ENCODE measurements at places on chromosomes 7 and 10.

DNA sequence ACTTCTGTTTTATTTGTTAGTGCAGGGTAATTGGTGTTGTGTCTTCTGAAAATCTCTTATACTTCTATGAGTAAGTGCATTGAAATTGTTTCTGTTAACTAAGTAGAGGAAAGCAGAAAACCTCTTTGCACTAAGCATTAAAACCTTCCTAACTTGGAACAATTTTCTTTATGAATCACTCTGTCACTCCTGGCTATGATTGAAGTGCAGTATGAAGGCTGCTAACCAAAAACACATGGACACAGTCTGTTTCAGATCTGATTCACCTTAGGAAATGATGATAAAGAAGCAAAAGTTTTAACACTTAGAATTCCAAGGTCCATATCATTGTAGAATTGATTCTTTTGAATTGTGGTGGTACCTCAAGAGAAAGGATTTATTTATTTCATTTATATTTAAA, 41.9 kb downstream of the MET start:
- DNase-seq: no peak

- DNase-seq: no peak
These were observed 35.4 kb upstream of the ARMS2 start for GRCh38 chr10:122419016-122419415.

GRCh38 chr10:6144406-6145165, 55.8 kb downstream of the RBM17 start:
- peak; percentile 87 for DNase-seq

GRCh38 chr10:84407388-84408049, 79.1 kb downstream of the CCSER2 start:
- no peak for DNase-seq

GRCh38 chr7:378041-378420, 88.1 kb downstream of the FOXL3 start:
- DNase-seq: no peak

GRCh38 chr7:150451833-150452461, 1.5 kb downstream of the GIMAP8 start:
- peak; percentile 44 for DNase-seq

DNA sequence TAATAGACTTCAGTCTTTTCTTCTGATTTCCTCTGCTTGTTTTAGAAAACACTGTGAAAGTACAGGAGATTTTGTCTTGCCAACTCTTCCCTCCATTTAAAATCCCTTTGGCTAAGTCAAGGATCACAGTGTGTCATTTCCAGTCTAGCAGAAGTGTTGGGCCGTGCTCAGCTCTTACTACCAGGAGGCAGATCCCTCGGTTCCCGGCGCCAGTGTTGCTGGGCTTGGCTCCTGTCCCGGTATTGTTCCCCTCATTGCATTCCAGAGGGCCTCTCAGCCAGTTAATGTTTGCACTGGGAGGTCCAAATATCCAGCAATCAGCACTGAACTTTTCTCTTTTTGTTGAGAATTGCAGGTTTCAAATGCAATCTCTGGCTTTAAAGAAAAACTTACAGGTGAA, 612.1 kb upstream of the MGMT start:
- no peak for DNase-seq

GRCh38 chr10:11849911-11850310, 26.8 kb downstream of the PROSER2 start:
- no peak for DNase-seq

DNA sequence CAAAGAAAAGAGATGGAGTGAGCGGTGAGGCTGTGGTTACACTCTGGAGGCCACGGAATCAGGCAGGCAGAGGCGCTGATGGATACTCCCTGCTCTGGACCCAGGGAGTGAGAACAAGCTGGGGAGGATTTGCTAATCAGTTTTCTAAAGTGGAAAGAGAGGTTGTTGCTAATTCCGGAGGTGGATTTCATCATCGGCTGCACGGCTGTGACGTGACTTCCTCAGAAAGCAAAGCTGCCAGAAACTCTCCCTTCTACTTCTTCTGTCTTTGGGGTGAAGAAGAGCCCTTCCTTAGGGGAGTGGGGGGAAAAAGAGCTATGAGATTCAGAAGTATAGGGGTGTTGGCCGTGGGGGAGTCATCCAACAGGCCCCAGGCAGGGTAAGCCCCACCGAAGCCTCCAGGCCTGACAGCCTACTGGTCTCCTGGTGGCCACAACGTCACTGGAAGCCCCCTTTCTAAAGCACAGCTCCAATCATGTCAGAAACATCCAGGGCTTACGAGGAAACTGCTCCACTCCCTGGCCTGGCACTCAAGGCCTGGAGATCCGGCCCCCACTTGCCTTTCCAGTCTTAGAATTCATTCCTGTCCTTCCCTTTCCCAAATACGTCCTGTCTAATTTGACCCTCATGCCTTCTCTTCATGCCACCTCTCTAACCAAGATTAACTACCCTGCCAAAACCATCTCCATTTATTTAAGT, 114.5 kb downstream of the HIP1 start:
- DNase-seq: no peak

GRCh38 chr7:152145853-152146466, 120.5 kb downstream of the GALNT11 start:
- peak; percentile 24 for DNase-seq

GRCh38 chr10:104233817-104234216, 1.7 kb upstream of the CFAP43 start:
- DNase-seq: no peak

- no peak for DNase-seq
These were observed 333.1 kb downstream of the DNAJB6 start for GRCh38 chr7:157669768-157670351.

- DNase-seq: no peak
These were observed 198.1 kb downstream of the REEP3 start for GRCh38 chr10:63719226-63719856.

DNA sequence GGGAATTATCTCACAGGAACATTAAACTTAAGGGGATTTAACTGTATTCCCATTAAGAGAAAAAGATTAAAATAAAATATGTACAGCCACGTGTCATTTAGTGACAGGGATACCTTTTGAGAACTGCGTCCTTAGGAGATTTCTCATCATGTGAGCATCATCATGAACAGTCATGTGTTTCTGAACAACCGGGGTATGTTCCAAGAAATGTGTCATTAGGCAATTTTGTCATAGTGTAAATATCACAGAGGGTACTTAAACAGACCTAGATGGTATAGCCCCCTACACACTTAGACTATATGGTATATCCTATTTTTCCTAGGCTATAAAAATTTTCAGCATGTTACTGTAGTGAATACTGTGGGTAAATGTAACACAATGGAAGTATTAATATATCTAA, 840.3 kb downstream of the CNTNAP2 start:
- DNase-seq: no peak

DNA sequence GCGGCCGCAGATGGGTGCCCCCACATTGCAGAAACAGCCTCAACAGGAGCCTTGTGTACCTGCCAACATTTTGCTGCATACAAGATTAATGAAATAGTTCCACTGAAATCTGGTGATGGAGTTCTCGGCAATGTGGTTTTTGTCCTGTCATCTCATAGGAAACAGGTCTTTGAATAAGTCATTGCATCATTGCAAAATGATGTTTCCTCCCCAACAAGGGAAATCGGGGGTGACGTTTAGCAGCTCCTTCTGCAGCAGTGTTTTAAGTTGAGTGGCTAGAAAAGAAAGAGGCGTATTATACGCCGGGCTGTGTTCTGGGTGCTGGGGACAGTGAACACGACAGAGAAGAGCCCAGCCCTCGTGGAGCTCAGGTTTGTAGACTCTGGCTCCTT, 177.0 kb downstream of the PRKAG2 start:
- DNase-seq: no peak

DNA sequence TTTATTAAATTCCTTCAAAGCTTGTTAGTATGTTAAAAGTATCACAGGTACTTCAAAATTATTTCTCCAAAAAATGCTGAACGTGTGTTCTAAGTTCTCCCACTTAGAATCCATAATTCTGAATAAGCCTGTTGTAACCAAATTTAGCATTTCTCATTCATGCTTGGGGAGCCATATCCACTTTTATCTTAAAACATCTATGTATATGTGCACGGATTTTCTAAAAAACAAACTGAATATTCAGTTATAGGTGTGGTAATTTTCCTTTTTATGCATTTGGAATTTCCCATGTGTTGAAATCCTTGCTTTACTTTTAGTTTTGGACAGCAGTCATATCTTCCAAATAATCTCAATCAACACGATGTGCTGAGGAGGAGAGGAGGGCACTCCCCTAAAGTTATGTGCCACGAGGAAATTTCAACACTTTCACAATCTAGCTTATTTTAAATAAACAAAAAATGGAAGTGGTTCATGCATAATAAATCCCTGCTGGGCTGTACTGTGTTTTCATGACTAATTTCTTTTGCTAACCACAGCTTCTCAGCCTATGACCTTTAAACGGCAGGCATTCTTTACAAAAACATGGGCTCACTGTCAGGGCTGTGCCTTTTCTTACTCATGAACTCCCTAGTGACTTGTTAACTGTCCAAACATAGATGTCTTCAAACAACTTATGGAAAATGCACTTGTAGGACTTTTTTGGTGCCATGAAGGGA, 380.3 kb upstream of the SEMA3C start:
- no peak for DNase-seq

DNA sequence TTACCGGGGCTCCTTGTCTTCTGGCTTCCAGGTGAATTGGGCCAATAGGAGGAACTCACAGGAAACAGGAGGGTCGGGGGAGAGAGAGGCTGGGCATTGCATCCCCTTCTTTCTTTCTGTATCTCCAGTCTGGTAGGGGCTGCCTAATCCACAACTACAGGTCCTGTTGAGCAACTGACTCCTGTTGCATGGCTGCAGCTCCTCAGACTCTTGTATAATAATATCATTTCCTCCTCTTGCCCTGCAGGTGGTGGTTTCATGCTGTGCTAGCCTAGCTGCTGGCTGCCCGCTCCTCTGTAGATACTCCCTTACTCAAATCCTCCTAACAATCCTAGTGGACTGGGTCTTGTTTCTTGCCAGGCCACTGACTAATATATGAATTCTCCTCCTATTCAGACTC, 276.5 kb upstream of the SMIM30 start:
- no peak for DNase-seq

GRCh38 chr7:30869794-30870611, 41.6 kb upstream of the AQP1 start:
- DNase-seq: no peak

DNA sequence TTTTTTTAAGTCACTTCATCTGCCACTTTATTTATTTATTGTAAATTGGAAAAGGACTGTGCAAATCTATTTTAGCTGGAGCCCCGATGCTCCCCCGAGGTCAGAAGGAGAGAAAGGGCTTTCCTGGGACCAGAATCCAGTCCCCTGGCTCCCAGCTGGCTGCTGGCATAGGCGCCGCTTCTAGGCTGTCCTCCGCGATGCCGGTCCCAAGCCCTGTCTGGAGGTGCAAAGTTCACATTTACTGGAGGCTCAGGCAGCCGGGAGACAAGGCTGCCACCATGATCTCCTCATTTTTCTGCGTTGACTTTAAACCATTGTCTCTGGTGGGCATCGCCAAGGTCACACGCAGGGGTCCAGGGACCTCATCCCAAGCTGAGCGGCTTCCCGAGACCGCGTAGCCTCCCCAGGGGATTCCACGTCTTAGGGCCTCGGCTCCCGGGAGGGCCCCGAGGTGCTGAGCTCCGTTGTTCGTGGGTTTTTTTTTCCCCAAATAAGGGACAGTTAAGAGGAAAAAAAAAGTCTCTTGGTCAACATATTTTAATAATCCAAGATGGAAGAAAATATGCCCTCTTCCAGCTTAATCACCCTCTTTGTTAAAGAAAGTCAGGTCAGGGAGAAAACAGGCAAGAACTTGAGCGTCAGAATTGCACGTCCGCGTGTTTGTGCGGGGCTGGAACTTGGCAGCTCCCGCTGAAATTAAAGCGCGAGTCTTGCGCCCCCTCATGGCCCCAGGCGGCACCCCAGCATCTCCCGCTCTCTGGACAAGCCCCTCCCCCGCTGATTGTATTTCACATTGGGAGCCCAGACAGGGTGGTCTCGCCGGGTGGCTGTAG, 11.9 kb downstream of the RGR start:
- peak; percentile 45 for DNase-seq

GRCh38 chr7:139602143-139602722, 78.7 kb downstream of the CLEC2L start:
- DNase-seq: no peak

DNA sequence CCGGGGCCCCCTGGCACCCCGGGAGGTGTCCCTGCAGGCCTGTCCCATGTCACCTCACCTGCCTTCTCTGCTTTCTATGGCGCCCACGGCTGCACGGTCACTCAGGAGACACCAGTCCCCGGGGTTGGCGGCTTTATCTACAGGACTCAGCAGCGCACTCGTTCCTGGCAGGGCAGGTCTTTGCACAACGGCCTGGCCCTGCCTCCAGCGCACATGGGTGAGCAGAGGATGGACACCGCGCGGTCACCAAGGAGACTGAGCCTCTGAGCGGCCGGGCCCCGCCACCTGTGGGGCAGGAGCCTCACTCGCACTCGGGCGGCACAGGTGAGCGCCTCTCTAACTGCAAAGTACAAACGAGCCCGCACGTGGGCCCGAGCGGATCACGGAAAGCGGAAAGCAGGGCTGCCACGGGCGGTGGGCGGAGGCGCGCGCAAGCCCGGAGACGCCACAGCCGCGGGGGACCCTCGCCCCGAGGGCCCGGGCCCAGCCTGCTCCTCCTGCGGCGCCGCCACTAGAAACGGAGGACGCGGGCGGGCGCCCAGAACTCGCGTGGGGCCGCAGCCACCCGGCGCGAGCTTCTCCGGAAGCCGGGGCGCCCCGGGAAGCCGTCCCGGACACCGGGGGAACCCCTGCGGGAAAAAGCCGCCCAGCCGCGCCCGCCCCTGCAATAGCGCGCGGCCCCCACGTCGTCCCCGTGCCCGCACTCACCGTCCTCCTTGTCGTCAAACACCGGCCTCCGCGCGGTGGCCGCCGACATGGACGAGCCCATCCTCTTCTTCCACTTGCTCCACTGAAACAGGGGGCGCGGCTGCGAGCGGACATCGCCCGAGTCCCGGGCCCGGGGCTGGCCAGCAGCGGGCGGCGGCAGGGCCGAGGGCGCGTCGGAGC, 642 bp downstream of the STK32C start:
- DNase-seq: peak; percentile 24

GRCh38 chr10:6674291-6674690, 94.2 kb upstream of the PRKCQ start:
- no peak for DNase-seq

DNA sequence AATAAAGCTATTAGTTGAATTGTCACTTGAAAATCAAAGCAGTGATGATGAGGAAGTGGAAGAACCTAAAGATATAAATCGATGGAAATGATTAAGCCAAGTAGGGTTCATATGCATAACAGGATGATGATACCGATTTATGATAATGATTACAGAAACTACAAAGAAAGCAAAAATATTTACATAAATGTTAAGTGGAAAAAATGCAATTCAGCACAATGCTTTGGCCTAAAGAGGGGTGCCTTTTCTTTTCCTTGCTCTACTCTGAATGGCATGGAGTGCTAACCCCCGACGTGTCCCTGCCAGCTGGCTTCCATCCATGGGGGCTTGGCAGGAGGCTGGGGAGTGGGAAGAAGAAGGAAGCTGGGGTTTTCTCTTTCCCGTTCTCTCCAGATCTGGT, 240.3 kb downstream of the GATA3 start:
- DNase-seq: no peak

Data from stimulated activated CD4-positive, alpha-beta T cell treated with anti-CD3 and anti-CD28 coated beads, Interleukin-4, amount 100 ng/mL, for 24 hours (primary cell).